NCI-H187 (cell line): ENCODE measurements at places on chromosomes 13 and 19.

GRCh38 chr13:38514575-38514974 lies 164.9 kb downstream of the UFM1 start:
- no peak for DNase-seq

GRCh38 chr13:83905641-83906040 lies 23.4 kb upstream of the SLITRK1 start:
- no peak for DNase-seq

GRCh38 chr13:106372199-106373155 lies 163.0 kb downstream of the EFNB2 start:
- no peak for DNase-seq

- DNase-seq = no peak
These were observed 9.3 kb upstream of the HIF3A start for GRCh38 chr19:46287585-46287984.

- DNase-seq = no peak
These were observed 36.9 kb upstream of the GGACT start for GRCh38 chr13:100625447-100625846.

DNA sequence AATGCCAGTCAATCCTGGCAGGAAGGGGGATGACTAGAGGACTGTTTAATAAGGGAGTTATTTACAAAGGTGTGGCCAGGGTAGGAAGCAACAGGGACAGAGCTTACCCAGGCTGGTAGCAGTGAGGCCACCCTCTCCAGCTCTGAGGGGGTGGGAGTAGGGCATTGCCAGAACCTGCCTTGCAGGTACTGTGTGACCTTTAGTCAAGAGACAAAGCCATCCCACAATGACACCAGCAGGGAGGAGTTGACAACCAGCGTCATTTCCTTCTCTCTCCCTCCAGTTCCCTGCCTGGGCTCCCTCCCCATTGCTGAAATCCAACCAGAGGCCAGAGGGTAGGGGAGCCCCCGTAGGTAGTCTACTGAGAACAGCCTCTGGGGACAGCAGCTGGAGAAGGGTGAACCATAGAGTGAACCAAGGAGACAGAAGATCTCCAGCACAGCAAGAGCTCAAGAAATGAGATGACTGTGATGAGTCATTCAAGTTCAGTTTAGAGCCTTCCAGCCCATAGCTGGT lies 33.3 kb upstream of the SPATA13 start:
- no peak for DNase-seq

DNA sequence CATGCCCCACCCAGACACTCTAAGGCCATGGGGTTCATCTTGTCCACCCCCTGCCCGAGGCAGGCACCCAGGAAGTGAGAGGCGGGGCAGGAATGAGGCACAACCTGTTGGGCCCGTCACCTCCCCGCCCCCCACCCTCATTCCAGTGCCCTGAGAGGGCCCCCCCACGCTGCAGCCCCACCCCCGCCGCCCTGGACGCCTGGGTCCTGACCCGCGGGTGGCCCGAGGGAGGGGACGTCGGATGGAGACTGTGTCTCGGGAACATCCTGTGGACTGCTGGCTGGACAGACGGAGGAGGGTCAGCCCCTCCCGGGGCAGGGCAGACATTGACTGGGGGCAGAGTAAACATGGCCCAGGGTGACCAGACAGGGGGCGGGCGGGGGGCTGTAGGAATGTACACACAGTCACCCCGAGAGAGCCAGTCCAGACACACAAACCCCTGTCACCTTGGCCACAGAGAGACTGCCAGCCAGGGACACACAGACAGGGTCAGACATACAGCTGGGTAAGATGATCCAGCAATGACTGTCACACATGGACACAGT lies 7.4 kb upstream of the JUNB start:
- DNase-seq = no peak

DNA sequence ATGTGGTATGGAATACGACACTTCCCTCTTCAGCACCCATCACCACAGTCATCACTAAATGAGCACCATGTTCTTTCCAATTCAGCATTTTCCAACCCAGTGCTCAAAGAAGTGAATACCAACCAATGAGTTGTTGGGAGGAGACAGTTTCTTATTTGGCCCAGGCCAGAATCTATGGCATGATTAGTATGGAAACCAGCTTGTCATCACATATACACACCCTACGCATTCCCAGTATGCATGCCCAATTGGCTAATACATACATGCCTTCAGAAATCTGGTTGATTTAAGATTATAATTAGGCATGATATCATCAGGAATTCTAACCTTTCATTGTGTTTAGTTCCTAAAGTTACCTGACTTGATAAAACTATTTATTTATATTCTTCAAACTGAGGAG lies 430.0 kb downstream of the DIAPH3 start:
- DNase-seq = no peak

DNA sequence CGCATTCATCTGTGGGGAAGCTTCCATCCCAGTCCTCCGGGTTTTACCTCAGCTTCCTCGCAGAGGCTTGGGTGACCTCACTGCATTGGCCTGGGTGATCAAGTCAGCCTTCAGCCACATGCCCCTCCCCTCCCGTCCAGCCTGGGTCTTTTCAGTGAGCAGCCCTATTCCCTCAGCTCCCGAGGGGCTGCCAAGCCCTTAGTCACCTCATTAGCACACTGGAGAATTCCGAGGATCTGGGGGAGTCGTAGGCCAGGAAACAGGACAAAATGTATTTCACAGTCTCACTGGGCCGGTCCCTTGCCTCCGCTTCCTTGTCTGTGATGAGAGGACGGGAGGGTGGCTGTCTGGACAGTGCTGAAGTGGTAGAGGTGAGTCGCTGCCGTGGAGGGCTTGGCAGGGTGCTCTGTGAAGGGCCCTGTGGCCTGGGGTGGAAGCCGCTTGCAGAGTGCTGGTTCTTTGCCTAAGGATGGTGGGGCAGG lies 19.9 kb downstream of the KDM4B start:
- no peak for DNase-seq

GRCh38 chr19:57648331-57649003 lies 15.5 kb downstream of the ZNF211 start:
- no peak for DNase-seq

DNA sequence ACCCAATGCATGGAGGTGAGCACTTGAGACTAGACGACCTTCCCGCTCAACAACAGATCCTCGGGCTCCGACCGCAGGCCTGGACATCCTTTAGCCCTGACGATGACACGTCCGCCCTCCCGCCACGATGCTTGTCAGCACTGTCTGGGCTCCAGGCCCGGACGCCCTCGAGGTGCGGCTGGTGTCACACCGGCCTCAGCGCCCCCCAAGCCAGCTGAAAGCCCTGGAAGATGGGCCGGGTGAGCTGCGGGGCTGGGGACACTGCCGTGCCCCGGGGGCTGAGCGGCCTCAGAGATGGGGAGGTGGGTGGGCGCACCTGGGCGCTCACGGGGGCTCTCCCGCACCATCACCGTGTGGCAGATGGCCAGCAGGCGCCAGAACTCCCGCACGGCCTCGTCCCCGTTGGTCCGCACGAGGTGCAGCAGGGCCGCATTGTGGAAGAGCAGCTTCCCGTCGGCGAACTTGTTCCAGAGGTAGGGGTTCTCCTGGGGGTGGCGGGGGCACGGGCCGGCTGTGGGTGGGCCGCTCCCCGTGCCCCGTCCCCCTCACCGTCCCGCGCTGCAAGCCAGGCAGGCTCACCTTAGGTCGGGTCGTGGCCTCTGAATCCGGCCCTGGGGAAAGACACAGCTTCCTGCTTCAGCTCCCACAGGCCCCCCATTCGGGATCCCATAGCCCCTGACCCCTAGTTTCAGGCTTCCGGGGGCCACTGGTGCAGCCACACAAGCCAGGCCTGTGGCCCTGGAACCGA lies 15.5 kb downstream of the ATP8B3 start:
- no peak for DNase-seq

- no peak for DNase-seq
These were observed 96.0 kb downstream of the UBL3 start for GRCh38 chr13:29754473-29754806.

GRCh38 chr13:92547266-92547665 lies 679.3 kb upstream of the GPC6 start:
- DNase-seq = no peak

DNA sequence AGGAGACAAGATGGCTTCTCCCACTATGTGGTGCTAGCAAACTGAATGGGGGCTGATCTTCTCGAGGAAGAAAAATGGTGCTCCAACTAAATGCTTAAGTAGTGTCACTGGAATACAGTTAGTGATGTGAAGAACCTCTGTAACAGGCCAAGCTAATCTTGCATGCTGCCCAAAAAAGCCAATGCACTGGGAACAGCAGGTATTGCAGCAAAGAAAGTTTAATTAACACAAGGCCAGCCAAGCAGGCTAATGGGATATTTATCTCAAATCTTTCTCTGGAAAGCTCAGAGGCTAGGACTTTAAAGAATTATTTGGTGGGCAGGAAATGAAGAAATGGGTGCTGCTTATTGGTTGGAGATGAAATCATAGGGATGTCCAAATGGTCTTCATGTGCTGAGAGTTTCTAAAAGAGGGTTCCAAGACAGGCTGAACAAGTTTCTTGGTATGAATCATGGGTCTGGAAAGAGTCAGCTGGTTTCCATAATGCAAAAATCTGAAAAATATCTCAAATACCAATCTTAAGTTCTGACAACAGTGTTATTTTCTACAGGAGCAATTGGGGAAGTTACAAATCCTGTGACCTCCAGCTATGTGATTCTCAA lies 1550.5 kb downstream of the SLITRK5 start:
- DNase-seq = no peak

DNA sequence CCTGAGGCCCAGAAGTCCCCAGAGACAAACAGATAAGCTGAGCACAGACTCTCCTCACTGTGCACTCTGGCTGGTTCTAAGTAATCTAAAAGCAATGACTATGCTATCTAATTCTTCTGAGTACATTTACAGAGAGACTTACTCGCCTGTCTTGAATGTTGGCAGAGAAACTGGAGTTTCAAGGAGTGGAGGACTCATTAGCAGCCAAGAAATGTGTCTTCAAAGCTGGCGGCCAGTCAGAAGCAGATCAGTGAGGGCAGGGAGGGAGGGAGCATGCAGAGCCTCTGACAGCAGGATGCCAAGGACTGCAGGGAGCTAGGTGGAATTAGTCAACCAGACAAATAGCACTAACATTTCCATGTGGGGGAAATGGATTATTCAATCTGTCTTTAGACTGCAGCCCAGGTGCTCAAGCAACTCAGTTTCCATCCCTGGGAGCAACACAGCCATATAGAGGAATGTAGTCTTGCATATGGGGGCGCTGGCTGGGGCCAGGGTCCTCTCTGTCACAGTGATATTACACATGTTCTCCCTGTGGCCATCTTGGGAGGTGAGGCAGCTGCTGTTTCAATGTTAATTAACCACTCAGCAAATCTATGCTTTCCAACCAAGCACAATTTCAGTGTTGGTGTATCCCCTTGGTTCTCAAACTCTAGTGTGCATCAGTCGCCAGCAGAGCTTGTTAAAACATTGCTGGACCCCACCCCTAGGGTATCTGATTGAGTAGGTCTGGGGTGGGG lies 97.9 kb downstream of the CCNA1 start:
- DNase-seq = no peak

- peak; percentile 98 for DNase-seq
These were observed at the start of gene ZFP30 for GRCh38 chr19:37655301-37655688. Gene ZFP30 (minus strand): TSS chr19:37655465. CDS start chr19:37647822, 7,643 bp downstream.

DNA sequence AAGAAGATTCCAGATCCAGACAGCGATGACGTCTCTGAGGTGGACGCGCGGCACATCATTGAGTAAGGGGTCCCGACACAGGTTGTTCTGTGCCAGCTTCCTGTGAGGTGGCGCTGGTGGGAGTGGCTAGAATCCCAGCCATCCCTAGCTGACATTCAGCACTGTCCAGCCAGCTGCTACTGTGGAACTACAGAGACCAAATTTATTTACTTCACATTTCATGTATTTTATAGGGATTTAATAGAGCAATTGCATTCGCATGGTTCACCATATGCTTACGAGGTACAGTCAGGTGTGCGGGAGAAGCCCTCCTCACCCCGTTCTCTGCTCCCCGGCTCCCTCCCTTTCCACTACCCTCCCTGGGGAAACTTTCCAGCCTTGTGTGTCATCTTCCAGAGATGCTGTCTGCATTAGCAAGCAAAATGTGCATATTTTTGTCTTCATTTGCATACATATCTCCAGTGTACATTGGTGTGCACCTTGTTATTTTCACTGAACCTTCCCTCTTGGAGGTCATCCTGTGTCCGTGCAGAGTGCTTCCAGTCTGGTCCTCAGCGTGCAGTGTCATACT lies 47.2 kb downstream of the SMARCA4 start:
- no peak for DNase-seq

- DNase-seq = no peak
These were observed 687 bp downstream of the PLEKHA4 start for GRCh38 chr19:48867746-48868113.

DNA sequence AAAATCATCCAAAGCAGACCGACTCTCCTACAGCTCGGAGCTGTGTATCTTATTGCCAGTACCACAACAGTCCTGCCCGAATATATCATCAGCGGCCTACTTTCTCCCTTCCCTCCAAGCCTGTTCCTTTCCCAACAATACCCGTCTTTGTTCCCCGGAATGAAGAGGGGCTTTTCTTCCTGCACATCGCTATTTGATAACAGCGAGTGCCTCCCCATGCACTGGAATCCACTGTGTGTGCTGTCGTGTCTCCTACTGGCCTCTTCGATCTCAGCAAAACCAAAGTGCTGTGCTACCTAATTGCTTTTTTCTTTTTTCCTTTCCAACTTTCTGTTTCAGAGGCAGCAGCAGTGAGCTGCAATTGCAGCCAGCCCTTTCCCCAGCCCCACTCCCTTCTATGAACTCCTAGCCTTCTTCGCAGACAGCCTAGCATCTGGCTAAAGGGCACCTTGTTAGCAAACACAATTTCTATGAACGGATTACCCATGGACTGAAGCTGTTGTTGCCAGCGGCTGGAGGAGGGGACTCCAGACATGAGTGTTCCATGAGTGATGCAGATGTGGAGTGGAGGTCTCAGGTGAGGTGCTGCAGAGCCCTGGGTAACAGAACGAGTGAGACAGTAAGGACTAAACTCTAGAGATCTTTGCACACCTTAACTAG lies 43.4 kb downstream of the EFNB2 start:
- DNase-seq = no peak

- no peak for DNase-seq
These were observed 1.4 kb downstream of the BRD4 start for GRCh38 chr19:15330801-15331418.

- DNase-seq = no peak
These were observed 48.6 kb upstream of the POSTN start for GRCh38 chr13:37647031-37647650.

DNA sequence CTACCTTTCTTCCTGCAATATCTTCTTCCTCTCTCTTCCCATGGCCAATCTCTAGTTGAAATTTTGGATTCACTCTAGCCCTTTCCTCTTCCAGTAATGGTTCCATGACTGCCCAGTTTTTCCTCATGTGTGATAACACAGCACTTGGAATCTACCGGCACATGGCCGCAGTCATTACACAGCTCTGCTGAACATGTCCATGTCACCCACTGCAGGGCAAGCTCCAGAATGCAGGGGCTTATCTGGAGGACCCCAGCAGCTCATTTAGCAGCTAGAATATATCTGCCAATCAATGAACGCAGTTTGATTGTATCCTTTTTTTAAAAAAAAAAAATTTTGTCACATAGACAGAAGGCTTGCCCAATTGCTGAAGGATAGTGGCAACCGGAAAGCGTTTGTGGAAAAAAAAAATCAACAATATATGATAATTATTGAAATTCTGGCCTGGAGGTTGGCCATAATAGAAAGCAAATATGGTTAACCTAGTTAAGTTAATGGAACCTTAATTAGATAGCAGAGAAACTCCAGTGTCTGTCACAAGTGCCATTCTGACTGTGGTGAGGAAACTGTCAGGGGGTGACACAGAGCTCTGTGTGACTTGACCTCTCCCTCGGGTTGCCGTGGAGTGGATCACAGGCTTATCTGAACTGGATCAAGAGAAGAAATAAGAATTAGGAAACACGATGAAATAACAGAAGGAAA lies 426.7 kb downstream of the LIG4 start:
- DNase-seq = no peak
